Skin of body (tissue), 3 donors: ENCODE measurements at places on chromosomes 12 and 14.
A peak's percentile ranks its signal among the peaks of the same experiment; 100 is the strongest.

DNA sequence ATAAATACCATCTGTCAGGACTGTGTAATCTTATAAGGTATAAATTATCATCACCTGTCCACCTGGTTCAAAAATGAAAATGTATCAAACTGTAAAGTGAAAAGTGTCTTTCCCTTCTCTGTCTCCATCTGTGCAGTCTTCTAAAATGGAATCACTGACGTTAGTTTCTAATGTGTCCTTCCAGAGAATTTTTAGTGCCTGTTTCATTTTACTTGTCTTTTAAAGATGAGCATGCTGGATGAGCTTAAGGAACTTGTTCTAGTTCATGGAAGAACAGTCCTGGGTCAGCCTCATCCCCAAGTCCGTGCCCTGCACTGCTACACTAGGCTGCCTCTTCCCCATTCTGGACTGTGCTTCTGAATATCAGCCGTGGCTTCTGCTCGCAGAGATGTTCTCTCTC, 5.4 kb upstream of the NT5DC3 start:
- no peak for DNase-seq

GRCh38 chr12:106171117-106171750, 32.5 kb upstream of the NUAK1 start:
- DNase-seq: peak; percentile 34

- DNase-seq: peak; percentile 36
Measured at GRCh38 chr12:124278389-124279101, 16.3 kb upstream of the RFLNA start.

DNA sequence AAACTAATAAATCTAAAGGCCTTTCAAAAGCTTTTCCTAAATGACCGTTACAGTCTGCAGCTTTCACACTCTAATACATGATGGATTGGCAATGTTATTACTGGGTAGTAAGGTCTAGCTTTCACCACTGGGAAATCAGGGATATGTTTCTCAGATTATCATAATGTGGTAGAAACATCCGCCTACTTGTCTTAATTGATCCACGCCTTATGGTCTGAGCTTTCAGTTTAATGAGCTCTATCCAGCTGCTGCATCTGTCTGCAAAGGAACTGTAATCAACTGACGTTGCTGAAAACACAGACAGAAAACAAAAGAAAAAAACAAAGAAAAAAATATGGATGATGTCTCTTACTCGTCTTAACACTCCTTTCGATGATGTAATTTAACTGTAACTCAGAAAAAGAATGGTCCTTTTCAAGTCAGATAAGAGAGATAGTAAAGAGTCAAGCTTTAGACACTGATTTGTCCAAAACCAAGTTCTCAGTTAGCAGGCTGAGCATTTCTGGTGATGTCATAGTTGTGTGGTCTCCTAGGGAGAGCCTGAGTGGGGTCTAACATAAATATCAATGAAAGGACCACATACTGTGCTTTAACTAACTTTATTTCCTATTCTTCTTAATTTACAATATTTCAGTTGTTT, 85.9 kb downstream of the C2CD5 start:
- no peak for DNase-seq

GRCh38 chr12:77734214-77734883, 96.3 kb upstream of the NAV3 start:
- DNase-seq: no peak

GRCh38 chr12:116325336-116325664, 47.8 kb upstream of the MED13L start:
- no peak for DNase-seq

- no peak for DNase-seq
Measured at GRCh38 chr12:46946137-46946536, 120.3 kb upstream of the SLC38A4 start.

DNA sequence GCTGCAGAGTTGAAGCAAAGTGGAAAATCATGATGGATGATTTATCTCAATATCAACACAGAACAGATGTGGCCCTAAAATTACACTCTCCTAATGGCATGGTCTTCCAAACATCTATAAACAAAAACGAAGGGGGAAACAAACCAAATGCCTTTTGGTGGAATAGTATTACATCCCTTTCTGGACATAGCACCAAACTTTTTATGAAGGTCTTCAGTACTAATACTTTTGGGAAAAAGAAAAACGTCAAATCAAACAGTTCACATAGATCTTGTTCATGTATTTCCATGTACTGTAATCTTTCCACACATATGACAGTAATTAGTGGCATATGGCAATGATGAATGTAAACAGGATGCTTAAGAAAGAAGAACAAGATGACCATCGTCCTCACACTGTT, 22.9 kb upstream of the ANAPC7 start:
- peak; percentile 64 for DNase-seq

GRCh38 chr12:22981711-22982110, 356.7 kb downstream of the ETNK1 start:
- DNase-seq: no peak

DNA sequence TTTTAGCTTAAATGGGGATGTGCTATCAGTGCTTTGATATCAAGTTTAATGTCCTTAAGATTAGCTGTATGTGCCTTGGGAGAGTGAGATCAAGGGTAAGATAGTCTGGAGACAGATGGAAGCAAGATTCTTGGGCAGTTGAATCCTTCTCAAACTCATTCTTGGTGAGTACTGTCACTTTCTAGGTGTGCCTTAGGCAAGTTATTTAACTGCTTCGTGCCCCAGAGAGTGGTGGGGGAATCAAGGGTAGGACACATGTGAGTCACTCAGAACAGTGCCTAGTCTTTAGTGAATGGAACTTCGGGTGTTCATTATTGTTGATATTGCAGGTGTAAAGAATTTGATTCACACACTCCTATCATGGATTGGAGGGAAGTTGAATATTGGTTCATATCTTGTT, 803.7 kb downstream of the DIO2 start:
- DNase-seq: no peak

DNA sequence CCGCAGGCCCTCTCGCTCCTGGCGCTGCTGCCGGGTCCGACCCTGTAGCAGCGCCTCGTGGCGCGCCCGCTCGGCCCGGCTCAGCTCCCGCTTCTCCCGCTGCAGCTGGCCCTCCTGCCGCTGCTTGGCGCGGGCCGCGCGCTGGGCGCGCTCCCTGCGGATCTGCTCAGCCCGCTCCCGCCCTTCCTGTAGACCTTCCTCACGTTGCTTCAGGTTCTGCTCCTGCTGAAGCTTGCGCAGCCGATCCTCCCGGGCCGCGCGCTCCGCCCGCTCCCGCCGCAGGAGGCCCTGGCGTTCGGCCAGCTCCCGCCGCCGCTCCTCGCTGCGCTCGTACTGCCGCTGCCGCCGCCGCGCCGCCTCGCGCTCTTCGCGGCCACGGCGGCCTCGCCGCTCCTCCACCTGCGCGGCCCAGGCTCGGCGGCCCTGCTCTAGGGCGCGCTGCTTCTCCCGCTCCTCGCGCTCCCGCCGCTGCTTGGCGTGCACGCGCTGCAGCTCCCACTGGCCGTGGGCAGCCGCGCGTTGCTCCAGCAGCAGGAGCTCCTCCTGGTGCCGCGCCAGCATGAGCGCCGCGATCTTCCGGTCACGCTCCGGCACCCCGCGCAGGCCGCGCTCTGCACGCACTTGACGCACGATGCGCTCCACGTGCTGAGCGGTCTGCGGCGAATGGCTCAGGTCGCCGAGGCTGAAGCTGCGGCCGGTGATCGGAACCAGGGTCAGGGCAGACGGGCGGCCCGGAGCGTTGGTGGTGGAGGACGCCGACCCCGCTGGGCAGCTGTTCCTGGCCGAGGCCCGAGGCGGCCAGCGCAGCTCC, 2.4 kb downstream of the CCDC177 start:
- no peak for DNase-seq

GRCh38 chr12:21769307-21769706, 5.2 kb downstream of the KCNJ8 start:
- DNase-seq: no peak

DNA sequence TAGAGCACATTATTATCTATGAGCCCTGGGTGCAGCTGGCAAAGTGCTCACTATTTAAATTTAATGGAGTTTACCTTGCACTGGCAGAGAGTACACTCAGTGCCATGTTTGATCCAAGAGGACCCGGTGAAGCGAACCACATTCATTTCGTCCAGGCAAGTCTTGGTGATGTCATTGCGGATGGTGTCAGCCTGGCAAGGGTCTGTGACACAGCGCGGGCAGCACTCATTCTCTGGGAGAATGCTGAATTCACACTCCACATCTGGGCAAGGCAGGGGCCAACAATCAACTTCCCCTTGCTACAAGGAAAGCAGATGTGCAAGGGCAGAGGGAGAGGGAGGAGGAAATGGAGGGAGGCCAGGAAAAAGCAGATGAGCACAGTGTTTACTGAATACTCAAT, 356.2 kb downstream of the NELL2 start:
- peak; percentile 37 for DNase-seq

DNA sequence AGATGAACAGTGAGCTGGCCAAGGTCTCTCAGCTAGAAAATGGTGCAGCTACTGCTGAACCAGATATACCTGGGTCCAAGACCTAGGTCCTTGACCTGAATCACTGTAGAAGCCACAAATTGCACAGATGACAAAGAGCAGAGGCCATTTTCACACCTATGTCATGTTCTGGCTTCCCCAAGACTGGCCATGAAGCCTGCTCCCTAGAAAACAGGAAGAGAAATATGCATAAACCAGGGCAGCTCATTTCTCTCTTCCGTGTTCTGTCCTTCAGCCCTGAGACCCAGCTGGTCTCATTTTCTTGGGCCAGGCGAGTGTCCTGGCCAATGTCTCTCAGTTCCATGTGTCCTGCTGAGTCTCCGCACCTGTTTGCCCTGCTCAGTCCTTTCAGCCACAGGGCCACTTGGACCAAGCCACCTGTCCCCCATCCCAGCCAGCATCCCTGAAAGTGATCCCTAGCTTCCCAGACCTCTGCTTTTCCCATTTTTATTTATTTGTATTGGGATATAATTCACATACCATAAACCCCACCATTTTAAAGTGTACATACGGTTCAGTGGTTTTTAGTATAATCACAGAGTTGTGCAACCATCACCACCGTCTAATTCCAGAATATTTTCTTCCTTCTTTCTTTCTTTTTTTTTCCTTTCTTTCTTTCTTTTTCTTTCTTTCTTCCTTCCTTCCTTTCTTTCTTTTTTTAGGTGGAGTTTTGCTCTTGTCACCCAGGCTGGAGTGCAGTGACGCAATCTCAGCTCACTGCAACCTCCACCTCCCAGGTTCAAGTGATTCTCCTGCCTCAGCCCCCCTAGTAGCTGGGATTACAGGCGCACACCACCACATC, 27.0 kb downstream of the P2RX7 start:
- DNase-seq: no peak

GRCh38 chr12:120257041-120257821, 8.3 kb downstream of the PXN start:
- DNase-seq: peak; percentile 97

GRCh38 chr12:19227190-19227879, 97.8 kb downstream of the PLEKHA5 start:
- DNase-seq: no peak

- no peak for DNase-seq
Measured at GRCh38 chr12:11321980-11322379, 11.7 kb upstream of the PRB4 start.

GRCh38 chr12:102757154-102757881, 159.7 kb downstream of the PAH start:
- peak; percentile 79 for DNase-seq

GRCh38 chr14:56300495-56300894, 182.3 kb downstream of the PELI2 start:
- no peak for DNase-seq
